Purkinje cell (primary cell): ENCODE measurements at places on chromosomes 3 and 15. TPM values are rescaled to one million over a fixed set of nuclear protein-coding genes. Genes with fewer than 3 reads are reported as not detected.

Gene IL20RB
- polyA plus RNA-seq = not detected in 2 replicates

Gene GPR149
- polyA plus RNA-seq = not detected in 2 replicates

Gene RLBP1
- not detected in 2 replicates for polyA plus RNA-seq

Gene MYLK
- polyA plus RNA-seq = 5.7 and 7.8 TPM in 2 replicates

Gene LDHAL6B
- not detected in 2 replicates for polyA plus RNA-seq
